Urinary bladder (tissue), 4 donors: ENCODE measurements at places on chromosomes 3 and 15.

- DNase-seq, result no peak
These were observed 1.1 kb downstream of the NPTN start for GRCh38 chr15:73631915-73632669.

DNA sequence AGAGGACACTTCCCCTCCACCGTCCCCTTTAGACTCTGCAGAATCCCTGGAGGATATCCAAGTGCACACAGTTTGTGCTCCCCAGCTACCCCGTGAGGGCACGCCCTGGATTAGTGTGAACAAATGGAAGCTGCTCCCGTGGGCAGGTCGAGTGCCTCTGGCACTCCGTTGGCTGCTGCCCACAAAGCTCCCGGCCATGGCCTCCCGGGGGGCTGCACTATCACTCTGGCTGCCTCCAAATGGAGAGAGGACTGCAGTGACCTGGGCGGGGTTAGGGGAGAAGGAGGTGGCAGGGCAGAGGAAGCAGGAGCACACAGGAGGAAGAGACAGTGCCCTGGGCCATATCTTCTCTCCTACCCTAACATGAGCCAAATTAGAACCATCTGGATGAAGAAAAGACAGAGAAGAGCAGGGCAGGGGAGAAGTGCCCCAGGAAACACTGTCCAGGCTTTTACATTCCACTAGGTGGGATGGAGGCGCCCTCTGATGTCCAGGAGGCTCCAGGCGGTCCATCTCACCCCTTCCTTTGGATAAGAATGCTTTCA, 29.4 kb upstream of the ACAD9 start:
- no peak for DNase-seq

GRCh38 chr3:35385271-35385670, 254.1 kb upstream of the ARPP21 start:
- DNase-seq, result no peak

DNA sequence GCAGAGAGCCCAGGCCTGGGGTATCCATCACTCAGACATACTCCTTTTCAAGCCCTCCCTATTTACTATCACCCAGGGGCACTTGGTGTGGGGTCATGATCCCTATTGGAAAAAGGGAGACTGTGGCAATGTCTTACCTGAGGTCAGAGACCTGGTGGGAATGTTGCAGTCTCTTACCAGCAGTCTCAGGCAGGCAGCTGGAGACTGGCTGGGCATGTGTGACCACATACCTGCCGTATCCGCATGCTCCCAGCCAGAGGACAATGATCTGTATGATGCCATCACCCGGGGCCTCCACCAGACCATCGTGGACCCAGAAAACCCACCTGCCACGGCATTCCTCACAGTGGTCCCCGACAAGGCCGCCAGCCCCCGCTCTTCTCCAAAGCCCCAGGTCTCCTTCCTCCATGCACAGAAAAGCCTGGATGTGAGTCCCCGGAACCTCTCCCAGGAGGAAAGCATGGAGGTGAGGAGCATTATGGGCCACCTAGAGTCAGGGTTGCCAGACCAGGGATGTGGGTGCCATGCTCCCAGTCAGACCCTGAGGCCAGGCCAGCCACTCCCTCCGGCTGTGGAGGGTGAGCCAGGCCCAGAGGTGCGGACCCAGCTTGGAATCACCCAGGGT, 5.9 kb downstream of the SH2D7 start:
- DNase-seq, result no peak

DNA sequence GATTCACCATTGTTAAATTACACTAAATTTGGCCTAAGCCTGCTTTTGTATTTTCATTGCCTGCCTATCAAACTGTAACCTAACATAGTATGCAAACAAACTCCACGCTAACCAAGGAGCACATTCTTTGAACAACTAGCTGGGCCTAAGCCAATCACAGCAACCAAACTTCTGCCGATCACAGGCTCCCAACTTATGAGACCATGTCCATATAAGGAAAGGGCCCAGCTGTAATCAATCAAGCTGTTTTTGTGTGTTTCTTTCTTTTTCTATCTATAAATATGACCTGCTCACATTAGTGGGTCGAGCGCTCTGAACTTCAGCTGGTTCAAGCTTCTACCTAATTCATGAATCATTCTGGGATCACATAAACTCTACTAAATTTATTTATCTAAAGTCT, 473.6 kb downstream of the SI start:
- DNase-seq, result no peak
